ENCODE measurements at places on chromosomes 16 and 17.

DNA sequence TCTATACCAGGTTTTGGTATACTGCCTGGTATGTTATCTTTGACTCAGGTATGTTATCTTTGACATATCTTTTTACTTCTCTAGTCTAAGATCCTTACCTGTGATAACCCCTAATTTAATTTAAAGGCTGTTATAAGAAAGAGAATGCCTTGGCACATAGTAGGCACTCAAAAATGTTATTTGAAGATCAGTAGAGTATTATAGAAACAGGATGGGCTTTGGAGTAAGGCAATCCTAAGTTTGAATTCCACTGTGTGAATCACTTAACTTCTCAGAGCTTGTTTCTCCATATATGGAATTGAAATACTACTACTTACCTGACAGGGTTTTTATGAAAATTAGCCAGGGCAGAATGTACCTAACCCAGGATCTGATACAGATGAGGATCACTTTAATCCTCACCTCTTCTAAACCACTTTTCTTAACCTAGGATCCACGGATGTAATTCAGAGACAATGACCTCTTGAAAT is 1.2 kb downstream of the BRIP1 start:
- no peak for DNase-seq

GRCh38 chr16:72604375-72604774 is 432.4 kb upstream of the PMFBP1 start:
- DNase-seq, result no peak

DNA sequence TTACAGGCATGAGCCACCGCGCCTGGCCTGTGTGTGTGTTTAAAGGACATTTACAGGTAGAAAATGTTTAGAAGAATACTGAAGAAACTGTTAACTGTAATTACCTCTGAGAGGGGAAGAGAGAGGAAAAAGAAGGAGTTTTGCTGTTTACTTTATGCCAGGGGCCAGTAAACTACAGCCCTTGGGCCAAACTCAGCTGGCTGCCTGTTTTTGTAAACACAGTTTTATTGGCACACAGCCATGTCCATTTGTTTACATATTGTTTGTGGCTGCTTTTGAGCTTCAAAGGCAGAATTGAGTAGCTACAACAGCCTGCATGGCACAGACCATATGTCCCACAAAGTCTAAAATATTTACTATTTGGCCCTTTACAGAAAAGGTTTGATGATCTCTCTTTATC is 76.4 kb downstream of the GPR139 start:
- no peak for DNase-seq

DNA sequence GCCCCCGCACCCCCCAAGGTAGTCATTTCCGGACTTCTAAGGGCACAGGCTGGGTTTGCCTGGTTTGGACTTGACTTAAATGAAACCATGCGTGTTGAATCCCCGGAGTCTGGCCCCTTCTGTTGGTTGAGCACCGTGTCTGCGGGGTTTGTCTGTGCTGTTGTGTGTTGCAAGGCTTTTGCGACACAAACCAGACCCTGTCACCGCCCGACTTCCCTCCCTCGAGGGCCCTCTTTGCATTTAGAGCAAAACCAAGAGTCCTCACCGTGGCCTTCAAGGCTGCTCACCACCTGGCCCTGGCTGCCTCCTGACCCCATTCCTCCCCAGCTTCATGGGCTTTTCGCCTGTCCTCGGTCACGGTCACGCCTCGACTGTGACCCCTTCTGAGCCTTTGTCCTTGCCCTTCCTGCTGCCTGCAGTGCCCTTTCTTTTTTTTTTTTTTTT is 7.4 kb downstream of the CRISPLD2 start:
- DNase-seq, result no peak

- no peak for DNase-seq
Observed at GRCh38 chr17:7711051-7711755, 6.2 kb downstream of the EFNB3 start.

GRCh38 chr16:58211245-58211644 is 13.3 kb upstream of the CSNK2A2 start:
- DNase-seq, result no peak

- no peak for DNase-seq
Observed at GRCh38 chr17:66308856-66309255, 6.4 kb downstream of the PRKCA start.

- DNase-seq, result no peak
Observed at GRCh38 chr17:76092526-76093413, 10.8 kb downstream of the EXOC7 start.

DNA sequence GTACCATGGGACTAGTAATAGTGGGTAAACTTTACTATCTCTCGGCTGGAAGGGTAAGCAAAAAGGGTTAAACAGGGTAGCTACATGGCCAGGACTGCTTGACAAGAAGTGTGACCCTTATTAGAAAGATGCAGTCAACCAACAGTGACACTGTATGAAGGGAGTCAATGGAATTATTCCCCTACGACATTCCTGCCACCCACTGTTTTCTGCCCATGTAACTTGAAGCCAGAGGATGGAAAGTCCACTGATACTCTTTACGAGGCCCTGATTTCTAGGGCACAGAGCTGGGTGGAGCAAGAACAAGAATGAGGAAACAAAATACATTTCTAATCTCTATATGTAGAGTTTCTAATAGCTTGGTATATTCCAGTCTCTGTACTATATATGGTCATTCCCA is 1102.5 kb downstream of the CDH11 start:
- no peak for DNase-seq

Data from CD4-positive, alpha-beta T cell treated with Interleukin-1 beta for 1 hour (primary cell).